ENCODE measurements at places on chromosomes 3 and 15.

GRCh38 chr3:81790117-81790516 is 28.7 kb upstream of the GBE1 start:
- DNase-seq, result no peak

DNA sequence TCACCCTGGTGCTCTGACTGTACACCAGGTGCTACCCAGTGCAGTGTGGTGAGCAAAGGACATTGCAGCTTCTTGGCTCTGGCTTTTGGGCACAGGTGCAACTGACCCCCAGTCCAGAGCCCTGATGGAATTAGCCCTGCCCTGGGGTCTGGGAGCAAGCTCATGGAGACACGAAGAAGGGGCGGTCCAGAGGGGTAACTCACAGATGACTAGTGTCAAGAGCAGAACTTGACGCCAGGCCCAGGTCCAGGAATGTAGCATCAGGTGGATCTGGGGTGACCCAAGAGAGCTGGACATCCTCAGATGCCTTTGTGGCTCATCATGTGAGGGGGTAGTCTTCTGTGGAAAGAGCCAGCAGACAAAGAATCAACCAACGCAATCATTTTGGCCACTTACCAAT is 88.9 kb downstream of the ASB7 start:
- DNase-seq, result no peak

- no peak for DNase-seq
Measured at GRCh38 chr3:13166243-13167063, 93.2 kb upstream of the IQSEC1 start.

- DNase-seq, result no peak
Measured at GRCh38 chr3:133843634-133844033, 38.0 kb downstream of the SRPRB start.

DNA sequence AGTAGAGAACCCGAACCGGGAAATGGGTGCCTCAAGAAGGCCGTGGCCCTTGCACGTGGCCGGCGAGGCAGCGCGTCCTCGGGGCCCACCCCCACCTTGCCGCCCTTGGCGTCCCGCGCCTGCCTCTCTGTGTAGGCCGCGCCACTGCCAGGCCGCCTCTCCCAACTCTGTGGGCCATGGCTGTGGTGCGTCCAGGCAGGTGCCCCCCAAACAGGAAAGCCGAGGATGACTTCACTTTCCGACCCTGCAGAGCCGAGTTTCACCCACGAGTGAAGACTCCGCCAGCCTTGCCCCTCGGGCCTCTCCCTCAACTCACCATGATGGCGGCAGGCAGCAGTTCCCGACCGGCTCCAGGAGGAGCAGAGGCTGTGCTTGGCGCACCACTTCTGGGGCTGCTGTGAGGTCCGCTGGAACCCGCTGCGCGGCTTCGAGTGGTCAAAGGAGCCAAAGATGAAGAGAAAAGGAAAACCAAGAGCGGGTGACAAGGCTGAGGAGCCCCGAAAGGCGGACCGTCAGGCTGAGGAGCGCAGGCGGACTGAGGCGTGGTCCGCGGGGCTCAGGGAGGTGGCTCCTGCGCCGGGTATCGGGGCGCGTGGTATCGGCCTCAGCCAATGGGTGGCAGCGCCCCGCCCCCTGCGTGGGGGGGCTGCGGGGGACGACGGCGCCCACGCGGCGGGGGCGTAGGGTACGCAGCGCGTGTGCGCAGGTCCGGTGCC is at the start of gene DAZL:
Gene DAZL (minus strand): TSS at position 537 of the 716 bp plus-strand sequence. CDS start 218 bp downstream, at position 319.
- DNase-seq, result no peak

DNA sequence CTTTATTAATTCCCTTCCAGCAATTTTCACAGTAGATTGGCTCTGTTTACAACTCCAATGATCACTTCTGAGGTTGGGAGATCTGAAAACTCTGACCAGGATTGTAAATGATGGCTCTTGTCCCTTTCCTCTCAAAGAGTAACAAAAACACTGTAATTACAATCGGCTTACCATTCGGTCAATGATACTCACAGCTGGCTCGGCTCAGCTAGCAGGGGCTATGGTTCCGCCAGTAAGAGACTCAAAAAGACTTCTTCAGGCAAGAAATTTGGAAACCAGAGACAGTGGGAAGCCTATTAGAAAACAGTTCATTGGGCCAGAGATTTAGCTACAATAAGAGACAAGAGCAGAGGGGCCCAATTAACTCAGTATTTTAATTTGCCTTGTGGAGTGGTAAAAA is 96.6 kb downstream of the LRRC3B start:
- DNase-seq, result no peak

DNA sequence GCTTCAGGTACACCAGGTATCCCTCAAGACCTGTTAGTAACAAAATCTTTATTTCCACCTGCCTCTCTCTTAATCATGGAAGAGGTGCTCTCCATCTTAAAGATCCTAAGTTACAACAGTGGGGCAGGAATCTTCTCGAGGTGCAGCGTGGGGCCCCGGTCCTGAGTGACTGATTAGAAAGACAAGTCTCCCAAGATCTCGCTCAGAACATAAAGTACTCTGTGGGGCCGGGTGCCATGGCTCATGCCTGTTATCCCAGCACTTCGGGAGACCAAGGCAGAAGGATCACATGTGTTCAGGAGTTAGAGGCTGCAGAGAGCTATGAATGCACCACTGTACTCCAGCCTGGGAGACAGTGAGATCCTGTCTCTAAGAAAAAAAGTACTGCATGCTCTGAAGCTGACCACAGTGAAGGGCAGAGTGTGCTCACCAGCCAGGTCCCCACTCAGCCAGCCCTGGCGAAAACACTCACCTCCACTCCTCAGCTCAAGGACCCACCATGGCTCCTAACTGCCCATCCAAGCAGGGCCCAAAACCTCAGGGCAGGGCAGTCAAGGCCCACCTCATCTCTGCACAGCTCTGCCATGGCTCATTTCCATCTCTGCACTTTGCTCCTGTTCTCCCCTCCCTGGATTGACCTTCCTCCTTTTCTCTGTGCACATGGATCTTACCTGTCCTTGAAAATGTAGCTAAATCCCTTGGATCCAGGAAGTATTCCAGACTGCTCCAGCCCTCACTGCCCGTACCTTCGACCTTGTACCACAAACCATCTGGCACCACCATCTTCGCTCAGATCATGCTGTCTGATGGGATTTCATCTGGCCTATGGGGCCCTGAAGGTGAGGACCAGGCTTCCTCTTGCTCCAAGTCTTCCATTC is 7.1 kb downstream of the SEMA7A start:
- DNase-seq, result no peak

DNA sequence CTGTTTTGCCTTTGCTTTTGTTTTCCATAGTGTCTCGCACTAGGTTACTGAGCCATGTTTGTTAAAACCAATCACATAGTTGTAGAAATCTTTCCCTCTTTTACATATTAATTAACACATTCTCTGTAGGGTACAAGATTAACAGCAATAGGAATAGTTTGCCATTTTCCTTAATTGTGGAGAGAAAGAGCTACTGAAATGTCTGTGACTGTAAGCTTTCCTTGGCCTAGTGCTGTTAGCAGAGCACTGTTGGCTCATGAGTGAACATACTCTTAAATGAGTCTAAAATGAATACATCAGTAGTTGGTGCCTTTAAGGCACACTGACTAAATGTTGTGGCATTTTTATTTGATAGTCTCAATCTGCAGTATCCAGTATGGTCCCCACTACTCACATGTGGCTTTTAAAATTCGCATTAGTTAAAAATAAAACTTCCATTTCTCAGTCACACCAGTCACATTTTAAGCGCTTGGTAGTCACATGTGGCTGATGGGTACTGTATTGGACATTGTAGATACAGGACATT is 28.2 kb downstream of the CHD2 start:
- DNase-seq, result no peak

- DNase-seq, result peak; percentile 23
Measured at GRCh38 chr15:78070049-78070700, 7.3 kb downstream of the TBC1D2B start.

- DNase-seq, result peak; percentile 23
Measured at GRCh38 chr15:34436126-34436955, 1.3 kb downstream of the GOLGA8A start.

- DNase-seq, result no peak
Measured at GRCh38 chr3:29011966-29012365, 268.9 kb upstream of the RBMS3 start.

GRCh38 chr3:141096981-141097380 is 45.8 kb downstream of the SPSB4 start:
- DNase-seq, result no peak

All from effector CD4-positive, alpha-beta T cell (primary cell).